Smooth muscle cell of the pulmonary artery (primary cell): ENCODE measurements at places on chromosomes 5 and 9. TPM values are rescaled to one million over a fixed set of nuclear protein-coding genes. Genes with fewer than 3 reads are reported as not detected.

Gene EFNA5
- 1.1 and 4.8 TPM in 2 replicates for total RNA-seq

Gene OTP
- not detected in 2 replicates for total RNA-seq

Gene TRIM36
- 0.13 TPM in 2 replicates for total RNA-seq

Gene PKD2L2
- total RNA-seq: not detected in 2 replicates

Gene SNX30
- total RNA-seq: 13.3 and 18.3 TPM in 2 replicates

Gene SLC6A7
- total RNA-seq: 0.20 TPM in 1 of 2 replicates, not detected in the other

Gene PCDHGB1
- 2.2 and 3.8 TPM in 2 replicates for total RNA-seq

Gene REEP2
- 11.2 and 29.8 TPM in 2 replicates for total RNA-seq

Gene SH3PXD2B
- total RNA-seq: 27.9 and 31.4 TPM in 2 replicates

Gene PLAC8L1
- total RNA-seq: 0.20 and 0.52 TPM in 2 replicates

Gene WNK2
- not detected in 2 replicates for total RNA-seq

Gene DPYSL3
- 146 and 368 TPM in 2 replicates for total RNA-seq

Gene PIP5KL1
- total RNA-seq: 1.4 and 3.4 TPM in 2 replicates

Gene DDX4
- not detected in 2 replicates for total RNA-seq
